ENCODE measurements at places on chromosomes 1 and 21.

DNA sequence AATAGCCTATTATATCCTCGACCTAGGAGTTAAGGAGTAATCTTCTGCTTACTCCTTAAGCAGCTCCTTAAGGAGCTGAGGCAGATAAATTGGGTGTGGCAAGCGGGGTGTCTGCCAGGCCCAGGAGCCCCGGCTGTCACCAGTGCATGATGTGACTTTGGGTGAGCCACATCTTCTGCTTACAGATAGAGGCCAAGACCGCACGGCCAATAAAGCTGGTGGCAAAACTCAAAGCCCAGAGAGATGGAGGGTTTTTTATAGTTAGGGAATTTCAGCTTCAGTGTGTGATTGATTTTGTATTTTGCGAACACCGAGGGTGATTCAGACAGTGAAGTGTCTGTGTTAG lies 9.8 kb downstream of the MX2 start:
- no peak for DNase-seq

GRCh38 chr1:119893827-119894700 lies 2.3 kb downstream of the ADAM30 start:
- DNase-seq = peak; percentile 22

DNA sequence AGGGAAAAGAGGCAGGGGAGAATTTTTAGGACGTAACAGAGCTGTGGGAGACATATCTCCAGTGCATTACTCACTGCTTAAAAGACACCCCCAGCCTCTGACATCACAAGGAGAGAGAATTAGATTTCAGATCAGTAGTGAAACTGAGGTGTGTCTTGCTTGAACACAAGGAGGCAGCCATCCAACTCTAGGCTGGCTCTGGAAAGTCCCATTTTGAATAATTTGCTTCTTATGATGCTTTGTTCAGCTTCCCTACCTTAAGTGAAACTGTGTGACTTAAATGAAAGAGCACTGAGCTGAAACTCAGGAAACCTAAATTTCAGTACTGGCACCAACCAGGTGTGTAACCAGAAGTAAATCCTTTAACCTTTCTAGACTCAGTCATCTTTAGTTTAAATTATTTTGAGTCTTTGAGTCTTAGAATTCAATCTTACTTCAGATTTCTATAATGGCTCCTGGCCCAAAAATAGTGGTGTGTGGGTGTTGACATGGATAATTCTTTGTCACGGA lies 251.6 kb upstream of the SGIP1 start:
- DNase-seq = no peak

- no peak for DNase-seq
Observed at GRCh38 chr1:242405947-242406346, 118.5 kb downstream of the PLD5 start.

- no peak for DNase-seq
Observed at GRCh38 chr1:223330466-223330865, 33.5 kb downstream of the SUSD4 start.

DNA sequence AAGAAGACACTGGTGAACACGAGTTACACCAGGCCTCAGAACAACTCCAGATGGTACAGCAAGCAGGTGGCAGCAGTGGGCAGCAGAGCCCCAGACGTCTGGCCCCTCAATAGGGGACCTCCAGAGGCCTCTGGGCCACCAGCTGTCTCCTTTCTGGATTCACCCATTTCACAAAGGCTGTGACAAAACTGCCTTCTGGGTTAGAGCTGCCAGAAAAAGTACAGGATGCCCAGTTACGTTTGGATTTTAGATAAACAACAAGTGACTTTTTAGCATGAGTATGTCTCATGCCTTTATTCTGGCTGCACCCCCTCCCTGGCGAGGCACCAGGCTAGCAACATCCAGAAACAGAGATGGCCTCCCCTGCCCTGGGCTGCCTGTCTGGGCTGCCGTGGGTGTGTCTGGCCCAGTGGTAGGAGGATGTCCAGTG lies 30.1 kb downstream of the ITPKB start:
- DNase-seq = no peak

DNA sequence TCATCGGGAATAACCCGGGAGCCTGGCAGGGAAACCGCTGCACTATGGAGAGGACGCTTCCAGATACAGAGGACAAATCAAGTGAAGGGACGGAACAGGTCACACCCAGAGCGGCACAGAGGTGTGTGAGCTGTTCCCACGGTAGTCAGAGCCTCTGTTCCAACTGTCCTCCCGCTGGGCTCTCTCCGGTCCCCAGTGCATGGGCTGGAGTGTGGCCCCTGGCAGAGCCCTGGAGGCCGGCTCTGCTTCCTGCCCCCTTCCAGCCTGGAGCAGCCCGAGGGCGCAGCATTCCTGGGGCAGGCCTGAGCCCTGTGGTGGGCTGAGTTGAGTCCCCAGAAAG lies 11.9 kb upstream of the ZBTB21 start:
- no peak for DNase-seq

DNA sequence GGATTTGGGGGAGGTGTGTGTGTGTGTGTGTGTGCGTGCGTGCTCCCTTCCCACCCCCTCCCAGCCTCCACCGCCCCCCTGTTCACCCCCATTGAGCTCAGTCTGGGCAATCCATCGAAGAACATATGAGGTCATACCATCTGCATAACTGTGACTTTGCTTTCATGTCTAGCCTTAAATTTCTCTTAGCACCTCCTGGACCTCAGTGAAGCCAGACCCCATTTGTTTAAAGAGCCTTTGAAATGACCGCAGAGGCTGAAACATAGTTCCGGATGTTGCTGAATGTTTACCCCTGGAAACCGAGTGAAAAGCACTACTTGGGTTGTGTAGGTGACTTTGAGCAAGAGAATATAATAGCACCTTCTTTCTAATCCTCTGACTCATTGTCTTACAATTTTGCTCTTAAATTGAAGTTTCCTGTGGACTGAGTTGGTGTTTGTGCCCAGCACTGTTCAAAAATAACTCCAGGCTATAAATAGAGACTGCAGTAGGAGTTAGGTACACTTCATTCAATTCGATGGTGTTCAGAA lies 75.4 kb downstream of the UBE4B start:
- DNase-seq = no peak

DNA sequence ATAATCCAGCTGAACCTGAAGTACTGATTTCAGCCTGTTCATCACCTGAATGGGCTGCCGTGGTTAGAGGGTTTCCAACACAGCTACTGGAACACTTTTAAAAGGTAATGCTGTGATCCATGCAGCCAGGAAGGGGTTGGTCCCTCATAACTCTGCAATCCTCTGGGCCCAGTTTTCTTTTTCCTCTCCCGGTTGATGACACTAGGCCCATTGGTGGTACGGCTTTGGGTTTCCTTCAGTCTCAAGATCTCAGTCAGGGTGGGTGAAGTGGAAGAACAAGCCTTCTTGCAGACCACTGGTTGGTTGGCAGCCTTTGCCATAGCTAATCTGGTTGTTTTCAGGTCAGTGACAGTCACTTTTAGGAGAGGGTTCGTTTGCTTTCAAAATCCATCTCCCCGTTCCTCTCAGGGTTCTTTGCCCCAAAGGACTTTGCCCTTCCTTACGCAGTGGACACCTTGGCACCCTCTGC lies 502 bp upstream of the SLC35A3 start:
- no peak for DNase-seq

DNA sequence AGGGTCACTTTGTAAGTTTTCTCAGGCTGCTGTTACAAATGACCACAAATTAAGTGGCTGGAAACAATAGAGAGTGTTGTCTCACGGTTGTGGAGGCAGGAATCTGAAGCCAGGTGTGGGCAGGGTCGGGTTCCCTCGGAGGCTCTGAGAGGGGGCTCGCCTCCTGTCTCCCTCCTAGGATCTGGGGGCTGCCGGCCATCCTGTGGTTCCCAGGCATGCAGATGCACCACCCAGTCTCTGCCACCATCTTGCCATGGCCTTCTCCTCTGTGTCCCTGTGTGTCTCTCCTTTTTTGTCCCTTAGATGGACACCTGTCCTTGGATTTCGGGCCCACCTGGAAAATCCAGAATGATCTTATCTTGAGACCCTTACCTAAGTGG lies 4.8 kb downstream of the TP73 start:
- no peak for DNase-seq

DNA sequence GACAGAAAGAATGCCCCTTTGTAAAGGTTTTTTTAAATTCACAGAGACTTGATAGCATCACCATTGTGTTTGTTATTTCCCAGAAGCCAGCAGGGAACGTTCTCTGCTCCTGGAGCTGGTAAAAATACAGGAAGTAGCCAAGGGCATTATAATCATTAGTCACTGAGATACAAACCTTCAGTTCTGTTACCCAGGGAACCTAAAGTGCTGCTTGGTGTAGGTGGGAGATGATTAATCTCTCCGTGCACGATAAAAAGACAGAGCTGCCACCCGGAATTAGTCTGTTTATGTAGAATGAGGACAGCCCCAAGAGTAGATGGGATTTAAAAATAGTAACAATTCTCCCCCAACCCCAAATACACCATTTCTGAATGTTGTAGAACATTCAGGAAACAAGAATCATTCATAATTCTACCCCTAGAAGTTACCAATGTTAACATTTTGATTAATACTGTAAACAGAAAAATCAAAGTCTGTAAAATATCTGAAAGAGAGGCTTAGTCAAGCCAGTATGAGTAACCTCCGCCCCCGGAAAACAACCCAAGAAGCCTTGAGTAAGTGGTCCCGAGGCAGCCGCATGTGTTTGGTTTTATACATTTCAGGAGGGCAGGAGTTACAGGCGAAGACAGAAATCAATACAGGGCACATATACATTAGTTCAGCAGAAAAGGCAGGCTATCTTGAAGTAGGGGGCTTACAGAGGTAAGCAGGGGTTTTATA lies 45.3 kb upstream of the CTBS start:
- peak; percentile 9 for DNase-seq

DNA sequence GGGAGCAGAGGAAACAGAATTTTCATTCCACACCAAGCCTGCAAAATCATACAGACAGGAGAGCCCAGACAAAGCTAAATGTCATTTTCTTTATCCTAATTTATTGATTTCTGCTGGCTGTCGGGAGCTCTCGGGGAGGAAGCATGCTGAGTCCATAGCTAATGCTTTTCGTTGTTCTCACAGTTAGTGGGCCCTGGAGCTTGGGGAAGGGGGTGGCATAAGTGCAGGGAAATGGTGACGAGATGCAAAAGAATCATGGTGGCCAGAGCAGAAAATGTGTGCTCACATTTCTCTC lies 202.4 kb downstream of the TOMM20 start:
- no peak for DNase-seq

- no peak for DNase-seq
Observed at GRCh38 chr21:27301220-27301619, 334.3 kb upstream of the ADAMTS5 start.

DNA sequence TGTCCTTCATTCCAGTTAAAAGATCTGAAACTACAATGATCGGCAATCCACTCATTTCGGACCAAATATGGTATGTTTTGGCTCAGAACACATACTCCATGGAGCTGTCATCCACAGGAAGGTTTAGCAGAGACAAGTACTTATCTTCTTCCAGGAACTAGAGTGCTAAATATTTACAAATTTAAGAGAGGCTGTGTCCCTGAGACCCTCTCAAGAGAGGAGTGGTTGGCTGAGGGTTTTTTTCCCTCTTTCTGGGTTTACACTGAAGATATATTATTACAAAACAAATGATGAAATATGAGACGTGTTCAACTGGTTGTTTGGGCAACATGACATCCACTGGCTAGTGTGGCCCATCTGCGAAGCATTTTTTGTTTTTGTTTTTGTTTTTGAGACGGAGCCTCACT lies 25.9 kb upstream of the NID1 start:
- no peak for DNase-seq

DNA sequence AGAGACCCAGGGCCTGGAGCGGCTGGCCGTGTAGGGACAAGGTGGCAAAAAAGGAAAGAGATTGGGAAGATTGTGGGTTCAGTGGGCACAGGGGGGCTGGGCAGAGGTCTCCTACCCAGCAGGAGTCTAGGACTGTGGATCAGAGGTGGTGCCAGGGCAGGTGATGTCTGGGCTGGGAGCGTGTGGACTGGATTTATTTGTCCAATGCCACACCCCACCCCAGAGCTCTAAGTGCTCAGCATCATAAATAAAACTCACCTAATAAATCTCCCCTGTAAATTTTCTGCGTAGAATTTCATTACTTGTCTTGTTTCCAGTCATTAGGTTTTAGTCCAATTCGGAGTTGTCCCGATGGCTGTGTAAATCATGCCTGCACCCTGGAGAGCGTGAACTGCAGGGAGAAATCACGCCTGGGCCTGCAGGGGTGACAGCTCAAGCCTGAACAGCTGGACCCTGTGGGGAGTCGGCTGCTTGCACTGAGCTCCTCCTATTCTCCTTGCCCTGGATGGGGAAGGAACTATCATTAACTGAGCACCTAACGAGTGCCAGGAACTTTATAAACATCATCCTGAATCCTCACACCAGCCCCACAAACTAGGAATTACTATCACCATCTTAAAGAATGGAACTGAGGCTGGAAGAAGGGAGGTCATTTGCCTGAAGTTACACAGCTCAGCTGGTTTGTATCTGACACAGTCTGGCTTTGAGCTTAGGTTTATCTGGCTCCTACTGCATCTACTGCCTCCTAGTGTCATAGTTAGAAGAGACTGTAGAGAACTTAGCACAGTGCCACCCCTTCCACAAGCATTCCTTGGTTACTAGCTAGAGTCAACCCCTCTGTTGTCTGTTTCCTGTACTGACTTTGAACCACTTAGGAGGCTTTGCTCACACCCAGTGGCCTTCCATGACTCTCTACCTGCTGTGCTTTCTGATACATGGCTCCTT lies 25.0 kb upstream of the POU3F1 start:
- peak; percentile 17 for DNase-seq

GRCh38 chr1:69846267-69846666 lies 278.5 kb downstream of the LRRC7 start:
- DNase-seq = no peak

DNA sequence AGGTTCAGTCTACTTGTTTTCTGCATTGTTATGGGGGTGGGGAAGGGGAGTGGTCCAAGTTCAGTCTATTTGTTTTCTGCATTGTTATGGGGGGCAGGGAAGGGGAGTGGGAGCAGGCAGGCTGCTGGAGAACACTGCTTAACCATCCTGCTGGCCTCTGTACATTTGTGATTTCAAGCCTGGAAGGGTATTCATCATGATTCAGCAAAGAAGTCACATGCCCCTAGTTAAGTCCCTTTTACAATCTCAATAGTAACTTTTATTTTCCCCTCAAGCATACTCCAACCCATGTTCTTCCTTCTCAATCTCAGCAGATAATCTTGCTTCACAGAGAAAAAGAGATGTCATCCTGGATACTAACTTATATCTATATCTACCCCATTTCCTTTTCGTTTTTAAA lies 7.9 kb downstream of the LYST start:
- no peak for DNase-seq

GRCh38 chr1:156052862-156053767 lies 483 bp downstream of the UBQLN4 start:
- DNase-seq = peak; percentile 65

- DNase-seq = no peak
Observed at GRCh38 chr1:172673761-172674160, 14.9 kb downstream of the FASLG start.

- DNase-seq = no peak
Observed at GRCh38 chr1:54331091-54331772, 75.0 kb downstream of the SSBP3 start.

GRCh38 chr1:155241841-155242264 lies 13.4 kb downstream of the ENTREP3 start:
- no peak for DNase-seq

- no peak for DNase-seq
Observed at GRCh38 chr1:170885551-170885950, 49.8 kb upstream of the MROH9 start.

GRCh38 chr1:32142446-32143301 lies 34.8 kb downstream of the KPNA6 start:
- peak; percentile 85 for DNase-seq
